Stomach (tissue), 19 donors: ENCODE measurements at places on chromosomes 12 and 14.

- no peak overlapping the region for H3K4me3 ChIP-seq
- no peaks in the 10 kb centered on the region for H3K4me1 ChIP-seq
- H3K36me3 ChIP-seq, result no peaks in the 10 kb centered on the region
- no peaks in the 10 kb centered on the region for H3K27me3 ChIP-seq
Observed at GRCh38 chr12:114864837-114865551, 181.0 kb upstream of the TBX3 start.

GRCh38 chr12:30806989-30807694, 52.4 kb upstream of the CAPRIN2 start:
- DNase-seq, result peak; percentile 41
- no peak overlapping the region for H3K4me3 ChIP-seq
- H3K36me3 ChIP-seq, result no peaks in the 10 kb centered on the region
- no peak overlapping the region for H3K27ac ChIP-seq

GRCh38 chr14:85060121-85060520, 469.8 kb upstream of the FLRT2 start:
- no peak overlapping the region for H3K27ac ChIP-seq
- DNase-seq, result no peak
- H3K4me1 ChIP-seq, result no peaks in the 10 kb centered on the region
- H3K36me3 ChIP-seq, result no peaks in the 10 kb centered on the region
- H3K27me3 ChIP-seq, result no peaks in the 10 kb centered on the region

DNA sequence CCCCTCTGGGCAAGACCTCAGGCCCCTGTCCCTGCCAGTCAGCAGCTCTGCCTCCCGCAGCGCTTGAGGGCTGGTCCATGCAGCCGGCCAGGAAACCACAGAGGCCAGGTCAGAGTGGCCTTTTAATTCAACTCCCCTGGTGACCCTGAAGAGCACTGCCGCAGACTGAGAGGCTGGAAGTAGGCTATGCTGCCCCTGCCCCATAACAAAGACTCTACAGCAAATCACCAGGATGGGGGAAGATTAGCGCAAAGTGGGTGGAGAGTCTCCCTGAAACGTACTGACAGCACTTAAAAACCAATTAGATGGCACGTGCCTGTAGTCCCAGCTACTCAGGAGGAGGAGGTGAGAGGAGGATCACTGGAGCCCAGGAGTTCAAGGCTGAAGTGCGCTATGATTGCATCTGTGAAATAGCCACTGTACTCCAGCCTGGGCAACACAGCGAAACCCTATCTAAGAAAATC, 70.5 kb downstream of the ITPK1 start:
- peaks cover 6% of the 10 kb centered on the region for H3K36me3 ChIP-seq
- peak overlapping the region; percentile 90 for H3K27ac ChIP-seq
- no peaks in the 10 kb centered on the region for H3K27me3 ChIP-seq
- H3K4me1 ChIP-seq, result peaks cover 75% of the 10 kb centered on the region
- no peak for DNase-seq

- DNase-seq, result no peak
- no peaks in the 10 kb centered on the region for H3K4me1 ChIP-seq
- H3K36me3 ChIP-seq, result no peaks in the 10 kb centered on the region
- no peaks in the 10 kb centered on the region for H3K27me3 ChIP-seq
- no peak overlapping the region for H3K27ac ChIP-seq
Observed at GRCh38 chr14:39228509-39229221, 5.0 kb upstream of the MIA2 start.

DNA sequence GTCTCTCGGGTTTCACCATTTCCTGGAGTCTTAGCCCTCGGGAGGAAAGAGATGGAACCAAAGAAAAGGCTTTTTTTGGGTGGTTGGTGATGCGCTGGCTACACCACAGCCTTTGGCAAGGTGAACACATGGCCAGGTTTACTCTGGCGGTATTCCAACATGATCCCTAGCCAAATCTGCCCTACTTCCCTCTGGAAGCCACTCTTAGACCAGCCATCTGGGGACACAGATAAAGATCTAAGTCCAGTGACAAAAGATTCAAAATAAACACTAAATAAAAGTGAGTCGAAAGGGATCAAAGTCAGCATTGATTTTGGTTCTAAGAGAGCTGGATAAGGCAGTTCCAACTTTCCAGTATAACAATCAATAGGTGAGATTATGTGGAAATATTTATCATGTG, 694.5 kb downstream of the VRK1 start:
- H3K36me3 ChIP-seq, result no peaks in the 10 kb centered on the region
- no peak for DNase-seq
- no peaks in the 10 kb centered on the region for H3K4me1 ChIP-seq
- H3K4me3 ChIP-seq, result no peak overlapping the region
- H3K27me3 ChIP-seq, result no peaks in the 10 kb centered on the region
- no peak overlapping the region for H3K27ac ChIP-seq

- H3K4me1 ChIP-seq, result no peaks in the 10 kb centered on the region
- no peak overlapping the region for H3K27ac ChIP-seq
- H3K27me3 ChIP-seq, result no peaks in the 10 kb centered on the region
Observed at GRCh38 chr14:102822311-102822863, 45.1 kb downstream of the TRAF3 start.

DNA sequence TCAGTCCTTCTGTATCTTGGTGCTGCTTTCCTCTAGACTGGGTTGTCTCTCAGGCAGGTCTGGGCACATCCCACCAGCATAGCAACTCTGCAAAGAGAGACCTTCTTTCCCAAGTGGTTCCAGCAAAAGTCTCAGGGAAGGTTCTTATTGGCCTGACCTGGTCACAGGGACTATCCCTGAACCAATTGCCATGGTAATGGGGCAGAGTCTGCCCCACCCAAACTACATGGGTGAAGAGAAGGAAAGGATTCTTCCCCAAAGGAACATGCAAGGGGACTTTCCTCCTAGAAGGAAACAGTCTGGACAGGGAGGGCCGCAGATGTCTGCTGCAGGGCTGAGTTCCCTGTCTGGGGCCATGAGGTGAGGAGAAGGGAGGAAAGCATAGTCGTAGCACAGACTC, 122.2 kb upstream of the NCOR2 start:
- H3K27me3 ChIP-seq, result no peaks in the 10 kb centered on the region
- peaks cover 49% of the 10 kb centered on the region for H3K4me1 ChIP-seq
- H3K27ac ChIP-seq, result no peak overlapping the region
- no peak overlapping the region for H3K4me3 ChIP-seq
- no peak for DNase-seq

DNA sequence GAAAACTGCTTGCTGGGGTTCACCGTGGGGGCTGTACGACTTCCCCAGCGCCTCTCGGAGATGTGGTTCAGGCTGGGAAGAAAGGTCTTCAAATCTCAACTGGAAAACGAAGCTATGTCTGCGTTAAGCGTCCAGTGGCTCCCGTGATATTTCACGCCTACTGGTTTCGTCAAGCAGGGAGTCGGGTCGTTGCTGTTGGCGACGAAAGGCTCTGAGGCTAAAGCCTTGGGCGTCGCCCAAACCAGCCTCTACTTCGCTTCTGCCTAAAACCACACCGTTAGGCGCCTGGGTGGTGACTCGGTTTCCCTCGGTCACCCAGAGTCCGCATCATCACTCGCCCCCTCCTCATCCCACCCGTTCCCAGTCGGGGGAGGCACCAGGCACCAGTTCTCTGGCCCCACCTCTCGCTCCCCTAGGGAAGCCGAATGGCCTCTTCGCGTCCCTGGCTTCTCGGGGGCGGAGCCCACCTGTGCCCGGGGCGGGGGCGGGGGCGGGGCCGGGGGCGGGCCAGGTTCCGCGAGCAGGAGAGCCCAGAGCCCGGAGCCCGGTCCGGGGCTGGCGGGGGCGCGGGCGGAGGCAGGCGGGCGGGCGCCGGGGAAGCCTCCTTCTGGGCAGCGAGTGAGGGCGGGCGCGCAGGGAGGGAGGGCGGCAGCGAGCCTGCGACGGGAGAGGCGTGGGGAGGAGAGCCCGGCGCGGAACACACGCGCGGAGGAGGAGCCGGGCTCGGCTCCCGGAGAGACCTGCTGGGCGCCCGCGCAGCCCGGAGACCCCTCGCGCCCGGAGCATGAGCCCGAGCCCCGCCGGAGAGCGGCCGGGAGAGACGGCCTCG, at the start of gene B4GALNT3:
B4GALNT3 (plus strand) TSS at position 510 of the 829 bp plus-strand sequence. CDS start 438 bp downstream, outside the sequence.
- H3K27ac ChIP-seq, result peak within 1 kb of the TSS; percentile 74
- H3K4me3 ChIP-seq, result peak within 1 kb of the TSS; percentile 52
- peak; percentile 89 for DNase-seq
- H3K36me3 ChIP-seq, result no peaks in the 10 kb centered on the region
- H3K4me1 ChIP-seq, result peaks cover 49% of the 10 kb centered on the region

- H3K27me3 ChIP-seq, result no peaks in the 10 kb centered on the region
- no peaks in the 10 kb centered on the region for H3K4me1 ChIP-seq
- no peak for DNase-seq
- no peaks in the 10 kb centered on the region for H3K36me3 ChIP-seq
- H3K27ac ChIP-seq, result no peak overlapping the region
- no peak overlapping the region for H3K4me3 ChIP-seq
Observed at GRCh38 chr12:7748852-7749251, 1.7 kb upstream of the CLEC4C start.

DNA sequence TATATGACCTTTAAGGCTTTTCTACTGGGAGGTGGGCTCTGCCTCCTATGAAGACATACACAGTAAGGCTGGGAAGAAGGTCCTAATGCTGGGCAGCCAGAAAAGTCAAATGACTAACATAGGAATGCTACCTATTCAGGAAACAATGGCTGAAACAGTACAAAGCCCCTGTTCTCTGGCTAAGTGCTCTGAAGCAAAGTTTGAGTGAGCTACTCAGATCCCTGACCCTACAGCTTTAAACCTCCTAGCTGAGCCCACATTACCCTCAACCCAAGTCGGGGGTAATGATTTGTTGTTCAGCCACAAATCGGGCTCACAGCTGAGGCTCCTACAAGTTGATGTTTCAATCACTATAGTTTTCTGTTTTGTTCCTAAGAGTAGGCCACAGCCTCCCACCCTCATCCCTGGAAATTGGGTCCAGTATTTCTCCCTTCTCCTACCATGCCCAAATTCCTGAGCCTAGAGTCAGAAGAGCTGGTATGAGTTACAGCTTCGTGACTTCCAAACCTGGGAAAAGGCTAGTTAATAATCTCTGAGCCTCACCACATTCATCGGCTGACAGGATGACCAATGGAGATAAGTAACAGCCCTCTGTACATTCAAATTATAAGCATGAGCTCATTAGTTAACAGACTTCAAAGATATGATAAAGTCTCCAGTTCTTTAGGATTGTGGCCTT, 46.5 kb downstream of the BTBD7 start:
- peaks cover 21% of the 10 kb centered on the region for H3K36me3 ChIP-seq
- H3K27ac ChIP-seq, result no peak overlapping the region
- H3K4me1 ChIP-seq, result no peaks in the 10 kb centered on the region

DNA sequence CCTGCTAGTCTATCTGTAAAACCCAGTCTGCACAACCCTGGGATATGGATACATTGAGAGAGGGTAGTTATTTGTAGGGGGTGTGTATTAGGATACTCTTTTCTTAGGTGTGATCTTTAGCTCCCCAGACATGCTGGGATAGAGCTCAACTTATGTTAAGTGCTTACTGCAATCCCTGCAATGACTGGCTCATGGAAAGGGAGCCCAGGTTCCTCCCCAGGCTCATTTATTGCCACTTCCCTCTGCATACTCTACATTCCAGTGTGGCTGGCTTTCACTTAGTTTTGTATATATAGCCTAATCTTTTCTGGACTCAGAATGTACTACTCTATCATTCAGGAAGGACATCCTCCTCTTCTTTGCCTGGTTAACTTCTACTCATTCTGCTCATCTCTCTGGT, 172.0 kb downstream of the SYT10 start:
- H3K4me1 ChIP-seq, result no peaks in the 10 kb centered on the region
- no peak overlapping the region for H3K27ac ChIP-seq
- H3K4me3 ChIP-seq, result no peak overlapping the region
- DNase-seq, result no peak

DNA sequence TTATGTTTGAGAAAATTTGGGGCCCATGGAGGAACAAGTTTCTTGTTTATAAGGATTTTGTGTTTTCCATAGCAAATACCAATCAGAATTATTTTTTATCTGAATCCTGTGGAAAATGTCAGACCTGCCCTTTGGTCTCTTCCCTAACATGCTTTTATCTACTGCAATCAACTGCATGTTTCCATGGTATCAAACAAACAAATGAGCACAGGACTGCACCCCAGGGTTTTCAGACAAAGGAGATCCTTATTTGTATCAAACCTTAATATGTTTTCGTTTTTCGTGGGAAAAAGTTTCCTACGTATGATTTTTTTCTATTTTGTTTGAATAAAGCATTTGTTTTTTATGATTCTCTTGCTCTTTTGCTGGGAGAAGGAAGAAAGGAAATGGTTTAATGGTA, 91.1 kb downstream of the GPR135 start:
- H3K27me3 ChIP-seq, result no peaks in the 10 kb centered on the region
- peaks cover 4% of the 10 kb centered on the region for H3K36me3 ChIP-seq
- H3K27ac ChIP-seq, result no peak overlapping the region
- H3K4me1 ChIP-seq, result no peaks in the 10 kb centered on the region
- DNase-seq, result no peak
- no peak overlapping the region for H3K4me3 ChIP-seq

GRCh38 chr14:94305620-94306019, 12.6 kb upstream of the SERPINA10 start:
- H3K27me3 ChIP-seq, result no peaks in the 10 kb centered on the region
- no peaks in the 10 kb centered on the region for H3K4me1 ChIP-seq
- no peaks in the 10 kb centered on the region for H3K36me3 ChIP-seq
- H3K27ac ChIP-seq, result no peak overlapping the region
- H3K4me3 ChIP-seq, result no peak overlapping the region
